Gastrocnemius medialis (tissue), 4 donors: ENCODE measurements at places on chromosomes 3 and 15. TPM values are rescaled to one million over a fixed set of nuclear protein-coding genes. Genes with fewer than 3 reads are reported as not detected.

GRCh38 chr3:146326875-146327543, 76.1 kb upstream of the PLSCR4 start:
- DNase-seq, result no peak

GRCh38 chr15:65376767-65377104, 1.1 kb downstream of the IGDCC3 start:
- DNase-seq, result no peak

Gene DUOXA2
- not detected for total RNA-seq

Gene SLC51A
- 0.39 TPM for total RNA-seq

Gene FEZF2
- not detected for total RNA-seq

DNA sequence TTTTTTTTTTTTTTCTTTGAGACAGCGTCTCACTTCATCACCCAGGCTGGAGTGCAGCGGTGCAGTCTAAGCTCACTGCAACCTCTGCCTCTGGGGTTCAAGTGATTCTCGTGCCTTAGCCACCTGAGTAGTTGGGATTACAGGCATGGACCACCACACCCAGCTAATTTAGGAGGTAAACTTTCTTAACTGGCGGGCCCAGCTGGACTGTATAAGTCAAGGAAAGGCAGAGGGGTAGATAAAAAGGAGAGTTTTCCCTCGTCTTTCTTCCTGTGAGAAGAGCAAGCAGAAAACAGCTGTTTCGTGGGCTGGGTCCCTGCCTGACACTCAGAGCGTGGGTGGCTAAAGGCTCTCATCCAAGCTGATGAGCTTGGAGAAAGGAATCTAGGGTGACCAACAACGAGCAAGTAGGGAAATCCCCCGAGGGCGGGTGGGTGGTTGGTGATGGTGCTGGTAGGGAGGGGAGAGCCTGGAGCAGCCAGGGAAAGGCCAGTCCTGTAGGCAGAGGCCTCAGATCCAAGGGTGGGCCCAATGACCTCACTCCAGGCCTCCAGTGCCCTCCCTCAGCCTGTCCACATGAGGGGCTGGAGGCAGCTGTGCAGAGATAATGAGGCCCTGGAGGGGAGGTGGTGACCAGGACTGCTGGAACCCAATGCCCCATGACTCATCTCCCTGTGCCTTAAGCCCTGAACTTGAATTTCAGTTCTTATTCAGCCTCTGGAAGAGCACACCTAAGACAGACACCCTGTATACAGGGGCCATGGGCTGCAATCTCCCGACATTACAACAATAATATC, 43.1 kb upstream of the LIMD1 start:
- DNase-seq, result peak; percentile 79

Gene LRRC34
- not detected for total RNA-seq

- no peak for DNase-seq
These were observed 34.6 kb upstream of the APEH start for GRCh38 chr3:49639551-49639950.

DNA sequence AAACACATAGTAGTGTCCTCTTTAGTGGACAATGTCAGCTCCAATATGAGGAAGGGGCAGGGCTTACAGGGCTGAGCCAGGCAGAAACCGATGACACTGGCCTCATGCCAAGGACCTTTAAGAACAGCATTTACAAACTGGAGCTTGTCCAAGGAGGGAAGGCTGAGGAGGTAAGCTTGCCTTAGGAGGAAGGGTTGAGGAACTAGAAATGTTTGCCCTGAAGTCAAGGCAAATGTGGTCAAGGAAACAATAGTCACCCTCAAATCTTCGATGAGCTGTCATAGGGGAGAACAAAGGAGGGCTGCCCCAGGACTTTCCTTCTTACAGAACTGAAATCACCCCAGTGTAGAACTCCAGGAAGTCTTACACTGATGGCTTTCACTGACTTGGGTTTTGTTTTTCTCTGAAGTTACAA, 136.4 kb downstream of the LIPC start:
- no peak for DNase-seq

Gene GNB4
- total RNA-seq, result 3.4 TPM

Gene PLOD2
- total RNA-seq, result 4.8 TPM

Gene RSL24D1
- 36.8 TPM for total RNA-seq

Gene TNFSF10
- 10.2 TPM for total RNA-seq

DNA sequence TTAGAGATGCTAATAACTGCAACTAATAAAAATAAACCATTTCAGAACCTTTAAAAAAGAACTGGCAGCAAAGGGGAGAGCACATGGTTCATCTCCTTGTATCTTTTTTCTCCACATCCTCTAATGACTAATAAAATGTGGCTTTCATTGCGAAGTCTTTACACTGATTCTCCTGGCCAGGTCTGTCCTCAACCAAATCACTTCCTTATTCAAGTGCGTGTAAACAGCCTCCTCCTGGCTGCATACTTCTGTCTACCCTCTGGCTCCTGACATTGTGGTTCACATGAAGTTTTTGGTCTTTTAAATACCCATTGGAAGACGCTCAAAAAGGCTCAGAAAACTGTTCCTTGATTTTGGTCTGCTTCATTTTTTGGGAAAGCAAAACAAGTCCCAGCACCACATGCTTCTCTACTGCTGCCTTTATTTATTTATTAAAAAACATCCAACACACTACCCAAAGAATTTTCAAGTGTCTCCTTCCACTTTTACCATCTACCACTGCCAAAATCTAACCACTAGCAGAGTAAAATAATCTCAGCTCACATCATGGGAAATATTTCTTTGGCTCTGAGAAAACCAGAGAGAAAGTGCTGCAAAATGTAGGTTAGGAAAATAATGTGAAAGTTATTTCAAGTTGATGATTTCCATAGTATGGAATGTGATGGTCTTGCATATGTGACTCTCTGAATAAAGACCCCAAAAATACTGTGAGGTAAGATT, 85.1 kb downstream of the EFL1 start:
- no peak for DNase-seq

DNA sequence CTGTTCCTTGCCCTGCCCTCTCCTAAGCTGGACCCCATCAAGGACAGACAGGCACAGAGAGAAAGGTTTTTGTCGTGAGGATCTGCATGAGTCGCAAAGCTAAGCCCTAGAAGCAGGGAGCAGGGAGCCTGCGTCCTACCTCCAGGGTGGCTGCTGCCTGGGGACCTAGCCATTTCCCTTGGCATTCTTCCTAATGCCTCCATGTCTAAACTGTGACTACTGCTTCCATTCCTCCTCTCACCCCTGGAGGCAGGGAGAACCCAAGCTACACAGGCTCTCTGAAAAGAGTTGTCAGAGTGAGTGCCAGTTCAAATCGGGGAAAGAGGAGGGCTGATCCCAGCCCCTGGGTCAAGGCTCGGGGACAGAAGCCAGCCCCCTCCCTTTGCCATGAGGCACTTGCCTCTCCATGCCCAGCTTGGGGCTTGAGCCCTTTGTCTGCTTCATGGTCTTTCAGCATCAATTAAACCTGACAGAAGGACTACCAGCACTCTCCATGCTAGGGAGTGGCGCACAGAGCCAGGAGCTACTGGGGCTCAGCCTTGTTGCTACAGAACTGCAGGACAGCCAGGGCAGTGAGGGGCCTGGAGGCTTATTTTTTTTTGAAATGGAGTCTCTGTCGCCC, 2.4 kb downstream of the GCHFR start:
- no peak for DNase-seq

- peak; percentile 27 for DNase-seq
These were observed at the start of gene GASK1A for GRCh38 chr3:42979044-42979972. Gene GASK1A, plus strand, starts transcription at chr3:42979311. Its CDS starts 332 bp downstream, at chr3:42979643.

Gene GNB5
- total RNA-seq, result 2.9 TPM

GRCh38 chr15:96355568-96356187, 25.2 kb downstream of the NR2F2 start:
- no peak for DNase-seq

- no peak for DNase-seq
These were observed 42.3 kb downstream of the CGNL1 start for GRCh38 chr15:57418635-57419034.

Gene GHRL
- total RNA-seq, result not detected

GRCh38 chr15:75646944-75647364, 758 bp upstream of the SNX33 start:
- no peak for DNase-seq

Gene PDZRN3
- 27.1 TPM for total RNA-seq

DNA sequence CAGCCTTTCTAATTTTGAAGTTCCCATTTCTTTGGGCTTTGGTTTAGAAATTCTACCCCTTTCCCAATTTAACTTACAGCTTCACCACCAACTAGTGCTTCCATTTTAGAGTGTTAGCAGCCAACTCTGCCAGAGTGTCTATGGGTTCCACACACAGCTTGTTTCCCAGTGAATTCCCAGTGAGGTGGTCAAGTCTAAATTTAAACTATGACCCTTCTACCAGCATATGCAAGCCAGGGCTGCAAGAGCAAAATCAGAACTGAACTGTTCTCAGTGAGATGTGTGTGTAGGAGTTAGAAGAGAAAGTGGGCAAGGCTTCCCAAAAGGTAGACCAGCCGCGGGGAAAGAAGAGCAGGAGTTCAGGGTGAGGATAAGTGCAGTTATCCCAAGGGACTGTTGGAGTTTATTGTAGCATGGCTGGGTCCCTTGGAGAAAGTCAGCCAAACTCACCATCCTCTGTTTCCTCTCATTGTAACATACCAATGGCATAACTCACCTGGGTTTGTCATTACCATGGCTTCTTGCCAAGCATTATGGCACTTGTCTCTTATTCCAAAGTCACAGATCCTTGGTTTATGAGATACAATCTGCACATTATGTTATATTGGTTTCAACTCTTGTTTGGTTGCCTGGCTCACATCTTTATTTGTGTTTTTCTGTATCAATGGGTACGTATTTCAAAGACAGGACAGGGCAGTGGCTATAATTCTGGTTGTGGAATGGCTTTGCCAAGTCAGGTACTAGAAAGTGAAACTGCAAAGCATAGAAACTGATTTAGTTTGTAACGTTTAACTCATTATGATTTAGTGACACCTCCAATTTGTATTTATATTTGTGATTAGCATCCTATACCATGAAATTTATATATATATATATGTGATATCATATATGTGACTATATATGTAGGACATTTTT, 130.2 kb upstream of the UMPS start:
- DNase-seq, result peak; percentile 56

Gene NEO1
- total RNA-seq, result 17.4 TPM

Gene ZKSCAN7
- total RNA-seq, result 1.6 TPM

Gene TNFAIP8L3
- 4.4 TPM for total RNA-seq

DNA sequence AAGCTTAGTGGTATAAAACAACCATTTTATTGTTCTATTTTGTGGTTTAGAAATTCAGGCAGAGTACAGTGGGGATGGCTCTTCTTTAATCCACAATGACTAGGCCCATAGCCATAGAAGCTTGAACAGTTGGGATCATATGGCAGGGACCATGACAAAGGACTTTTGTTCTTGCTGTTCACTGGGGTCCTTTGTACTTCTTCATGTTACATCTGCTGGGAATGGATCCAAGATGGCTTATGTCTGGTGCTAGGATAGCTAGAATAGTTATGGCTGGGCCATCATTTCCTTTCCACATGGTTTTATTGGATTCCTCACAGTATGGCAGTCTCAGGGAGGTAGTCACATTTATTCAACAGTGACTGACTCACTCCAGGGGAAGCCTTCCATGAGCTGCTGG, 427.9 kb upstream of the AGTR1 start:
- DNase-seq, result no peak

Gene GABRR3
- not detected for total RNA-seq

GRCh38 chr15:68875377-68876116, 54.8 kb upstream of the SPESP1 start:
- peak; percentile 84 for DNase-seq

DNA sequence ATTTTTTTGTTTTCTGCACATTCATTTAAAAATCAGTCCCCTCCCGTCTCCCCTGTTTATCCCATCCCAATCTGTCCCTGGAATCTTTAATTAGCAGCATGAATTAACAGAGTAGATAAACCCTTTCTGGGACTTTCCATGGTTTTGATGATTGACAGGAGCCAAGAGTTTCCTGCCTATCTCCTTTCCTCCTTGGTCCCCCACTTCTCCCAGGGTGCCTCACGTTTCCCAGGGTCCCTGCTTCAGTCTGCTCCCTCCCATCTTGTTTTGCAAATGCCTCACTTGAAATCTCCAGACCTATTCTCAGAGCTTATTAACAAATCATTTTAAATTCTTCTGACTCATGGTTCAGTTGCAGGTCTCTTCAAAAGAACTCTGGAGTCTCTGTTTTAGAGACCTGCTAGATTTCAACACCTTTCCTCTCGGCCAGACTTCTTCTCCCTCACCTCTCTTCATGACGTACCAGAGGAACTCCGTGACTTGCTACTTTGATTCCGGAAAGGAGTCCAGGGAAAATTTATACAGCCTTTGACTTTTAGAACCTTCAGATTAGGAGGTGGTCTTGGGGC, 238.5 kb downstream of the ITPR1 start:
- DNase-seq, result no peak

- no peak for DNase-seq
These were observed 684.6 kb upstream of the CCDC54 start for GRCh38 chr3:106692624-106693023.
